GM13976 (cell line): ENCODE measurements at places on chromosomes 2 and 18.

DNA sequence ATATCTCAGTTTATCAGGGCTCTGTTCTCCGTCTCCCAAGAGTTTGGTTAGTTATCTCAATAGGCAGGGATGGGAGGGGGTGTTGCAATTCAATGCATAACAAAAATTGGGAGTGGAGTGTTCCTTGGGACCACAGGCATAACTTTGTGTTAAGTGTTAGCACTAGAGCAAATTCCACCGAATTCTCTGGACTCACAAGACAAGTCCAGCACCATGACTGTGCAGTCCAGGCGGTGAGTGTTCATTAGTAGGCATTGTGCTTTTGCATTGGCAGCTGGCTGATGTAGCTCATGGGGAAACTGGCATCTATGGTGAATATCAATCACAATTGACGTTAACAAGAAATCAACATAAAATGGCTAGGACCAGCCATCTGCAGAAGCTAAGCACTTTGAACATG is 79.0 kb upstream of the CABLES1 start:
- DNase-seq: no peak

- DNase-seq: peak; percentile 33
Measured at GRCh38 chr2:74199871-74200305, 1.5 kb downstream of the MTHFD2 start.

DNA sequence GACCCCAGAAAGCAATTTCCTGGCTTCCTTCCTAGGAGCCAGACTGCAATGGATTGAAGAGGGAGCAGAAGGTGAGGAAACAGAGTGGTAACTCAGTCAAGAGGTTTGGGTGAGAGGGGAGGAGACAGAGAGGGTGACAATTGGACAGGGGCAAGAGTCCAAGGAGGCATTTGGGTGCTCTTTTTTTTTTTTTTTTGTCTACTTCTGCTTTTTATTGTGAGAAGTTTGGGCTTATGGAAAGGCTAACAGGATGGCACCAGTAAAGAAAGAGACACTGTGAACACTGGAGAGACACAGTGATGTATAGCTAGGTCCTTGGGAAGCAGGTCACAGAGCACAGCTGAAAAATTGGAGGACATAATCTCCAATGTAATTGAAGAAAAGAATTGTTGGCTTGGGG is 25.0 kb downstream of the CYBRD1 start:
- no peak for DNase-seq

DNA sequence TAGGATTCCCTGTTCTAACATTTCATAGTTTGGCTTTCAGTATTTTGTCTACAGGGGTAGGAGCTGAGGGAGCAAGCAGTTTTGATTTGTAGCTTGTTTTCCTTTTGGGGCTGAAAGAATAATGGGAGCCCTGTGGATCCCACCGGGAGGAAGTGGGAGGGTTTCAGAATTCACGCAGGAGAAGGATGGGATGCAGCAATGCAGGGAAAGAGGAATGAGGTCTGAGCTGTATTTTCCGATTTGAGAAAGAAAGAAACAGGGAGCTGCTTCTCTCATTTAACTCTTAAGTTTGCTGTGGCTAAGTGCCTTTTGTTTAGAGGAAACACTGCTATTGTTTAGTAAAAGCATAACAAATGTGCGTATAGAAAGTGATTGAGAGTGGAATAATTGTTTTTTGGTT is 141.0 kb downstream of the ADCYAP1 start:
- no peak for DNase-seq

GRCh38 chr2:74439803-74440377 is 1.8 kb downstream of the RTKN start:
- DNase-seq: no peak

DNA sequence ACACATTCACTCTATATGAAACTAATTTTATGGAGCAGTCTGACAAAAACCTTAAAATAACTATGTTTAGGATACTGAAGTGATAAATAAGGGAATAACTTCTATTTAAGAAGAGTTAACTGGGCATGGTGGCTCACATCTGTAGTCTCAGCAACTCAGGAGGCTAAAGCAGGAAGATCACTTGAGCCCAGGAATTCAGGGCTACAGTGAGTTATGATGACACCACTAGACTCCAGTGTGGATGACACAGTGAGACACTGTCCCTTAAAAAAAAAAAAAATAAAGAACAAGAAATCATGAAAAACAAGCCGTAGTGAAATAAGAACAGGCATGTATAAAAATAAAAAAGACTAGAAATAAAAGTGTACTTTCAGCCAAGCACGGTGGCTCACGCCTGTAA is 82.0 kb downstream of the THADA start:
- DNase-seq: no peak

DNA sequence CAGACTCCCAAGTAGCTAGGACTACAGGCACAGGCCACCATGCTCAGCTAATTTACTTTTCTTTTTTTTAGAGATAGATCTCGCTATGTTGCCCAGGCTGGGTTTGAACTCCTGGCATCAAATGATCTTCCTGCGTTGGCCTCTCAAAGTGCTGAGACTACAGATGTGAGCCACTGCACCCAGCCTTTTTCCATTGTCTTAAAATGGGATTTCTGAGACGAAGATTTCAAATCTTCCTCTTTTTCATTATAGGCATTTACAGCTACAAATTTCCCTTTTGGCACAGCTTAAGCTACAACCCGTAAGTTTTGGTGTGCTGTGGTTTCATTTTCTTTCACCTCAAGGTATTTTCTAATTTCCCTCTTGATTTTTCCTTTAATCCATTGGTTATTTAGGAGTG is 8.6 kb downstream of the GNLY start:
- DNase-seq: no peak

DNA sequence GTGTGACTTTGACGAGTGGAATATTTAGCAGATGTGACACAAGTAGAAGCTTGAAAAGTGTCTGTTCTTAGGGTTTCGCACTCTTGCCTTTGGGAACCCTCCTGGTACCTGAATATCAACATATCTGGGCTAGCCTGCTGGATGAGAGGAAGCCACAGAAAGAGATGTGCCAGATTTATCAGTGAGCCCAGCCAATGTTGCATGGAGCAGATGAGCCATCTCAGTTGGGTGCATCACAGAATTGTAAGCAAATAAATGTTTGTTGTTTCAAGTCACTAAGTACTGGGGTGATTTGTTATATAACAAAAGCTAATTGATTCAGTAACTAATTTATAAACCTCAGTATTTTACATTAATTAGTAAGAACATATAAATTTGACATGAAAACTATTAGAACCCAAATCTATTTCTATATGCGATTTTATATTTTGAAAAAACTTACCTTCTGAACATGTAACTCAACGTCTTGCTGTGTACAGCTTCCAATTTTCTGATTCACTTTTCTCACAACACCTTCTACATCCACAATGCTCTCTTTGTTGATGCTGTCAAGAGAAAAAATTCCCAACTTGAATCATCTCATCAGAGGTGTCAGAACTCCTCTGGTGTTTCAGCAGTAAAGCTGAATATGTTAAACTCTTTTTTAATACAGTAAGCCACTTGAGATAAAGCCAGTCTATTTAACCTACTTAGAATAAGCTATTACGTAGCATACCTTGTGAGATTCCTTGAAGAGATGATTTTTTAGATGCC is 42.3 kb downstream of the DARS1 start:
- DNase-seq: no peak

GRCh38 chr2:128372621-128373341 is 54.1 kb upstream of the HS6ST1 start:
- no peak for DNase-seq

DNA sequence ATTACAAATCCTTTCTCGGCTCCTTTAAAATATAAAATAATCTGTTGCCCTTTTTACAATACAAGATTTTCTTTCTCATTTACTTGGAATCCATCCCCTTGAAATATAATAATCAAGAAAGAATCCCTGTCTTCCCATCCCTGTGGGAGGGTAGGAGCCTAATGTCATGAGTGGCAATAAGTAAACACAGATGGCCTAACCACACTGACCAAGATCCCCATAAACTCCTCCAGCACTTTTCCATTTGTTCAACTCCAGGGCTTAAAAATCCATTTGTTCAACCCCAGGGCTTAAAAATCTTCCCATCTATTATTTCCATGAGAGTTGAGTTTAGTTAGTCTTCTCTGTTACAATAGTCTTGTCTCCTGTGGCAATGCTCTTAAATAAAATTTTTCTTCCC is 297.6 kb downstream of the CDH7 start:
- no peak for DNase-seq

DNA sequence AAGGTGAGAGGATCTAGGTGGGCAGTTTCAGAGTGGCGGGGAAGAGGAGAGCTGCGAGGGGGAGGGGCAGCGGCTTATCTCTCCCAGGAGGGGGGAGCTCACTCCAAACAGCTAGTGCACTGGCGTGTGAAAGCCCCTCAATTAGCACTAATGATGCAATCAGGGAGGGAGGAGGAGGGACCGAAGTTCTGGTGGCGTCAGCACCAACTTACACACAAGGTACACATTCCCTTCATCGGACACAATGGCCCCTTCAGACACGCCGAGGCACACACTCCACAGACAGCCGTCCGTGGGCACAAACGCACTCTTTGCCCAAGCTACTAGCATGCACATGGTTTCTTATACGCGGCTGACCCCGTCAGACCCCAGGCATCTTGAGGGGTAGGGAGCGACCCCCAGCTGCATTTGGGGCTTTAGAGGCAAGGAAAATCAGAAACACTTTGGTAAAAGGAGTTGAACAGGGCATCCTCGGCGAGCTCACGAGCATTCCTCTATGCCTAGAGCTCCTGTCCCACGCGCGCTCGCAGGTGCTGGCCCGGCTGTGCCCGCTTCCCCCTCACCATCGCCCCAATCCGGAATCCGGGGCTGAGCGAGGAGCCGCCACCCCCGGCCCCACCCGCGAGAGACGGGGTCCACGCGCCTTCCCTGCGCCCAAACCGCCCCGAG is 868 bp upstream of the PKDCC start:
- DNase-seq: no peak

- DNase-seq: peak; percentile 51
Measured at GRCh38 chr2:227164763-227165291, 403 bp downstream of the COL4A3 start.

DNA sequence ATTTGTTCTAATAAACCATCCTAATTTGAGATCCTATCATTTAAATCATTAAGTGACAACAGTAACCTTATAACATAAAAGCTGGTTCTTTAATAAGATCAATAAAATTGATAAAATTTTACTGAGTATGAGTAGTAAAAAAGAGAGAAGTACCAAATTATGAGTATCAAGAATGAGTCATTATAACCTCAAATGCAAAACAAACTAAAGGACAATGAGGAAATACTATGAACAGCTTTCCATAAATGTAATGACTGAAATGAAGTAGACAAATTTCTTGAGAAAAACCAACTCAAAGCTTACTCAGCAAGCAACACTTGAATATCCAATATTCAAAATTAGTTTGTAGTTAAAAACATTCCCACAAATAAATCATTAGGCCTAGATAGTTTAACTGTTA is 433.0 kb downstream of the ZEB2 start:
- DNase-seq: no peak

- DNase-seq: no peak
Measured at GRCh38 chr2:228103379-228103778, 78.1 kb downstream of the SPHKAP start.

DNA sequence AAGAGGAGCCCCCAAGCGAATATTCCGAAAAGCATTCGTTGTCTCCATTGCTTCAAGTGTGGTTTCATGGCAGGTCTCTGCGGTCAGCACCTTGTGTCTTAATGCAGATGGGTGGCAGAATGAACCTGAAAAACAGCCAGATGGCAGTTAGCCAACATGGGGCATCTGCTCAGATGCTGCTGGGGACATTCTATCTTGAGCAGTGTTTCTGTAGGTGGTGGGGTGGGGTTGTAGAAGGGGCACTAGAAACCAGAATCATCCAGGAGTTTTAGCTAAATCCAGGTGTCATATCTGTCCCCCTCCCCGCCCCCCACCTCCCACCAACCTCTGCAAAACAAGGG is 42.1 kb downstream of the ST6GAL2 start:
- DNase-seq: no peak

- no peak for DNase-seq
Measured at GRCh38 chr2:50858156-50858555, 173.8 kb downstream of the NRXN1 start.

DNA sequence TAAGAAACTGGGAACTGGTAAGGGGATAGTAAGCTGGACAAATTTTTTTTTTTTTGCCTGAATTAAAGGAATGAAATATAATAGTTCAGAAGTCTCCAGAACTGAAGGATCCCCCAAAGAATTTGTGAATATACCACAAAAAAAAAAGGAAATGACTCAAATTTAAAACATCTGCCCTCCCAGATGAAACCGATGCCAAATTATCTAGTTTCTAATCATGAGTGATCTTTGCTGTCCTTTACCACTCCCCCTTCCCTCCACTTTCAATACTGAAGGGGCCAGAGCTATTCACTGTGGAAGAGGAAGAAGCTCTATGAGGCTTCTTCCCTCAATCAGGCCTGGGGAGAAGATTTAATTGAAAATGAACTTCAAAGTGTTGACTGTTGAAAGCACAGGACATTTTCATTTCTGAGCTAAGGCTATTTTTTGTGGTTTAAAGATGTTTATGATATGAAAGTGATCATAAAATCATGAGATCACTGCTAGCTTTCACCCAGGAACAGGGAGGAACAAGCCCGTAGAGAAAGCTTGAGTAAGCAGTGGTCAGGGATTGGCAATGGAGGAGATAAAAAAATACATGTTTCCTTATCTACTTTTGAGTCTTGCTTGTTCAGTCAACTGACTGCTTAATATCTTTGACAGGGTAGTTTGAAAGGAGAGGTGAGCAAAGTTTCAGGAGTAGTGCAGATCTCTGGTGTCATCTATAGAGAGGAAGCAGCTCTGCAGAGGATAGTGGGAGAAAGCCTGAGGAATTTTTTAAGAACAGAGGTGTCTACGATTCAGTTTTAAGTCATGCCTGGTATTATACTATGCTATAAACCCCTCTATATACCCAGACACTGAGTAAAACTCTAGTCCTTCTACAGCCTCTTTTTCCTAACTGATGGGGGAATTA is 409.5 kb upstream of the FIGN start:
- DNase-seq: no peak

GRCh38 chr2:47069628-47070154 is 85.4 kb downstream of the STPG4 start:
- no peak for DNase-seq

- no peak for DNase-seq
Measured at GRCh38 chr2:155190342-155190741, 491.8 kb downstream of the KCNJ3 start.

- no peak for DNase-seq
Measured at GRCh38 chr2:158544998-158545397, 88.2 kb downstream of the PKP4 start.

DNA sequence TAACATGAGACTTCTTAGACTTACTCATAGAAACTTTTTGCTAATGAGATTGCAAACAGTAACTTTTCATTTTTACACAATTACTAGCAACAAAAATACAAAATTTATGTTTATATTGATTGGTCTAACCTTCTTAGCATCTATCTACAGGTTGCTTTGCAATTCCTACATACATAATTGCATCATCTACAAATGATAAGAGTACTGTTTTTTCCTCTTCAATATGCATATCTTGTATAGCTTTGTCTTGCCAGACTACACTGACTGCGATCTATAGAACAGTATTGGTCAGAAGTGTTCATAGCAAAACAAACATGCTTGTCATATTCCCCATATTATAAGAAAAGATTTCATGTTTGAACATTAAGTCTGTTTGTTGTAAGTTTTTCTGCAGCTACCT is 87.9 kb downstream of the ATAD2B start:
- DNase-seq: no peak

GRCh38 chr2:96870626-96871255 is 861 bp upstream of the SEMA4C start:
- no peak for DNase-seq

GRCh38 chr18:55555395-55556027 is 32.5 kb downstream of the TCF4 start:
- DNase-seq: no peak

GRCh38 chr2:101418460-101419095 is 31.3 kb upstream of the CREG2 start:
- DNase-seq: no peak
